Heart right ventricle (tissue), 16 donors: ENCODE measurements at places on chromosomes 7 and 10. TPM values are rescaled to one million over a fixed set of nuclear protein-coding genes. Genes with fewer than 3 reads are reported as not detected.

MRPS24 gene
- polyA plus RNA-seq = 164 TPM

KCNMA1 gene
- polyA plus RNA-seq = 0.59 TPM

KBTBD2 gene
- polyA plus RNA-seq = 15.9 TPM

ANKRD2 gene
- polyA plus RNA-seq = 370 TPM

TMEM196 gene
- not detected for polyA plus RNA-seq

PVRIG gene
- 0.22 TPM for polyA plus RNA-seq

TAS2R41 gene
- not detected for polyA plus RNA-seq

- DNase-seq = no peak
These were observed 49.0 kb downstream of the HTRA1 start for GRCh38 chr10:122510326-122510725.

DNA sequence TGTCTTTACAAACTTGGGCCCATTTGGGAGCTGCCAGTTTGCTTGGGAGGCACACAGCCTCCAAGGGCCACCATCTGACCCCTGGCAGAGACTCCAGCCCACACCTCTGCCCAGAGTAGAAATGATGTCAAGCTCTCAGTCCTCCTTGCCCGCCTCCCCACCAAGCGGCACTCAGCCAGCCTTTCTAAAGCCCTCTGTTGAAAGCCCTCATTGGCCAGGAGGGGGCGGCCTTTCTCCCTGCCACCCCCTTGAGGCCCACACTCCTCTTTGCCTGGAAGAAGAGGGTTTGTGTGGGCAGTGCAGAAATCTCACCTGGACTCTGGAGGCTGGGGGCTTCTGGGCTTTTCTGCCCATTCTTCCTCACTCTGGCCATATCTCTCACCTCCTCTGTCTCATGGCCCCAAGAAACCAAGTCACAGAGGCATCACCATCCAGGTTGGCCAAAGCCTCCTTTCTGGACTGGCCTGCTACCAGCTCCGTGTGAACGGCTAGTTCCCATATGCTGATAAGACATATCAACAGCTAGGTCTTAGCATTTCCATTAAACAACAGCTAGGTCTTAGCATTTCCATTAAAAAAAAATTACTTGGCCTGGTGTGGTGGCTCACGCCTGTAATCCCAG, 36.1 kb downstream of the UBTD1 start:
- no peak for DNase-seq

GRCh38 chr10:58641708-58642107, 129.0 kb downstream of the BICC1 start:
- DNase-seq = no peak

GRCh38 chr7:909358-910329, 33.3 kb downstream of the GET4 start:
- DNase-seq = peak; percentile 62

DNA sequence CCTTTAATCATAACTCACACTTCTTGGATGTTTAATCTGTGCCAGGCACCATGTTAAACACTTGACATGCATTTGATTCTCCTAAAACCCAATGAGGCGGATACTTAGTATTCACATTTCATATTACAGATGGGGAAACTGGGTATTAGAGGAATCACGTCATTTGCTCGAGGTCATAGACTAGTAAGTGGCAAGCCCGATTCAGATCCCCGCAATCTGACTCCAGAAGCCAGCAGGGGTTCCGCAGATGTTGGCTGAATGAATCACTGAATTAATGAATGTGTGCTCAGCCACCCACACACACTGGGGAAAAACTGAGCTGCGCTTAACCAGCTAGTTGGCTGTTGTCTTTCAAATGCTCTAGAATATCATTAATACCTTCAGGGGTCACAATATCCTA, 22.5 kb upstream of the ENO4 start:
- no peak for DNase-seq

GRCh38 chr10:56867236-56867635, 506.2 kb upstream of the ZWINT start:
- DNase-seq = no peak

DNA sequence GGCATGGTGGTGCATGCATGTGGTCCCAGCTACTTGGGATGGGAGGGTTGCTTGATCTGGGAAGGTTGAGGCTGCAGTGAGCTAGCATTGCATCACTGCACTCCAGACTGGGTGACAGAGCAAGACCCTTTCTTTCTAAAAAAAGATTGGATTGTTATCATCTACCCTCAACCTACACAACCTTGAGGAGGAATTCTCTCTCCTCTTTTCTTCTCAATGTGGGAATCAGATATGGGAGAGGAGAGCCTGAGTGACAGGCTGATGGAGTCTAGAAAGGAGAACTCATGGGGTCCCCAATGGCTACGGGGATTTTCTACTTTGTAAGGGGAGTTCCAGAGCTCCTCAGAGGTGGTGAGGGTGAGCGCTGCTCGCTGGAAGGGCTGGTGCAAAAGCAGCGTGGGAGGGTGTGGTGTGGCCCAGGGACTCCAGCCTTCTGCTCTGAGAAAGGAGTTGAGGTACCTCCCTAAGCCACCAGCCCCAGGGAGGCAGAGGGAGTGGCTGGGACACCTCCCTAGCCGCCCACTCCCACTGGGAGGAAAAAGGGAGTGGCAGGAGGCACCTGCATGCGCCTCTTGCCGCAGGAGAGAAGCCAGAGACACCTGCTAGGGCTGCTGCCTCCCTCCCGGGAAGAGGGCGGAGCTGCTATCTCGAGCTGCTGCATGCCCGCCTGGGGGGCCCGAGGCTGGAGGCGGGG, 48.4 kb downstream of the GATA3 start:
- DNase-seq = no peak

DNA sequence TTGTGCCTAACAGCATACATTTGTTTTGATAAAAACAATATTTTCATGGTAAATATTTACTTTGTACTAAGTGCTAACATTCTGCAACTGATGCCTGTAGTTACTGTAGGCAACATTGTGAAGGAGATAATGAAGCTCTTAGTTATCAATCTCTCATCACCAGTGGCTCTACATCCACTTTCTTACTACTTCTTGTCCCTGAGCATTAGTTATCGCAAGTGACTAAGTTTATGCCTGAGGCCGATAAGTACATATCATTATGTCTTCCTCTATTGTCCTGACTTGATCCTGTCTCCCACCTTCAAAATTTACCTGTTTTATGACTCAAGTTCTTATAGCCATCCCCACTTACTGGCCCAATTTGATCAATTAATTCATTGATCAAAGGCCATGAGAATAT, 63.6 kb downstream of the MACC1 start:
- no peak for DNase-seq

DNA sequence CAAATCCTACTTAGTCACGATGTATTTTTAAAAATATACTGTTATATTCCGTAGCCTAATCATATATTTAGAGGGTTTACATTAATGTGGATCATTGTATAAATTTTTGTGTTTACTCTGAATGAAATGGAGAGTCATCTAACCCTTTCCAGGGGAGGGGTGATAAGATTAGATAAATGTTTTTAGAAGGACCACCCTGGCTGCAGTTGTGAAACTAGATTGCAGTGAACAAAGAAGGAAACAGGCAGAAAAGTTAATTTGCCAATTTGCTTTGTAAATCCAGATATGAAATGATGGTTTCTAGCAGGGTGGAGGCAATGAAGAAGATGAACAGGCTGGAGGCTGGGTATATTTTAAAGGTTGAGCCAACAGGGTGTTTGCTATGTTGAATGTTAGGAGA, 477.7 kb upstream of the ZMIZ1 start:
- no peak for DNase-seq

- DNase-seq = no peak
These were observed 159.5 kb upstream of the AUTS2 start for GRCh38 chr7:69438584-69439412.

GRCh38 chr10:104580321-104580720, 60.8 kb upstream of the SORCS3 start:
- no peak for DNase-seq

DNA sequence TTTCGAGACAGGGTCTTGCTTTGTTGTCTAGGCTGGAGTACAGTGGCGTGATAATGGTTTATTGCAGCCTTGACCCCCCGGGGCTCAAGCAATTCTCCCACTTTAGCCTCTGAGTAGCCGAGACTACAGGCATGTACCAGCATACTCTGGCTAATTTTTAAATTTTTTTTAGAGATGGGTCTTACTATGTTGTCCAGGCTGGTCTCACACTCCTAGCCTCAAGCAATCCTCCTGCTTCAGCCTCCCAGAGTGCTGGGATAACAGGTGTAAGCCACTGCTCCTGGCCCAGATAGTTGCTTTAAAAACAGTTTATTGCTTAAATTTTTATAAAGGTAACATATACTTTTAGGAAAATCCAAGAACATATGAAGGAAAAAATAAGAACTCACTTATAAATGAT, 26.3 kb downstream of the NEURL1 start:
- no peak for DNase-seq

- DNase-seq = no peak
These were observed 35.1 kb downstream of the BRAF start for GRCh38 chr7:140889645-140890044.

GRCh38 chr10:80324086-80324485, 32.5 kb downstream of the DYDC1 start:
- DNase-seq = no peak

- no peak for DNase-seq
These were observed 7.3 kb downstream of the SORCS3 start for GRCh38 chr10:104648421-104648820.

DNA sequence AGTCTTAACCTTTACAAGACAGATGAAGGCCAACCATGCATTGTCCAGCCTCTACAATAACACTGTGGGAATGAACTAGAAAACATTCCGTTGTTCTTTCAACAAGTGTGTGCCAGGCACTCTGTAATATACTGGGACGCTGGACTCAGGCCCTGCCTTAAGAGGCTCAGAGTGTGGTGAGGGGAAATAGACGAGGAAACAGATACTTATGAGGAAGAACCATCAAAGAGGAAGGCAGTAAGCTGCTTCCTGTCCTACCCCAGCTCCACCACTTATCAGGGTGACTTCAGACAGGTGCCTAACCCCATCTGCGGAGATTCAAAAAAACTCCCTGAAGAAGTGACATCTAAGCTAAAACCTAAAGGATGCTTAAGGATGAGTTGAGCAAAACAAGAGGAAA, 8.9 kb upstream of the TRIM8 start:
- no peak for DNase-seq

GRCh38 chr10:37489658-37490003, 364.2 kb downstream of the ANKRD30A start:
- no peak for DNase-seq
